Osteocyte (in vitro differentiated cells): ENCODE measurements at places on chromosomes 4 and X. TPM values are rescaled to one million over a fixed set of nuclear protein-coding genes. Genes with fewer than 3 reads are reported as not detected.

GLRB gene
- total RNA-seq, result 16.7 and 19.4 TPM in 2 replicates

SEPTIN6 gene
- 53.8 and 56.2 TPM in 2 replicates for total RNA-seq

ARHGAP6 gene
- total RNA-seq, result 3.5 and 4.2 TPM in 2 replicates

MSN gene
- total RNA-seq, result 236 and 241 TPM in 2 replicates

HMX1 gene
- total RNA-seq, result 3.2 and 3.5 TPM in 2 replicates

NMU gene
- total RNA-seq, result not detected in 2 replicates

FRG2 gene
- not detected in 2 replicates for total RNA-seq

NCAPG gene
- 6.9 and 9.6 TPM in 2 replicates for total RNA-seq

HELT gene
- not detected in 2 replicates for total RNA-seq
